Activated CD8-positive, alpha-beta memory T cell treated with anti-CD3 and anti-CD28 coated beads for 4 hours (primary cell): ENCODE measurements at places on chromosomes 7 and 10.

GRCh38 chr7:100396421-100396982, 23.2 kb downstream of the PILRA start:
- no peak for DNase-seq

- no peak for DNase-seq
Observed at GRCh38 chr7:112481833-112482670, 1.3 kb downstream of the LSMEM1 start.

- DNase-seq = no peak
Observed at GRCh38 chr7:94472608-94473007, 37.0 kb upstream of the CASD1 start.

DNA sequence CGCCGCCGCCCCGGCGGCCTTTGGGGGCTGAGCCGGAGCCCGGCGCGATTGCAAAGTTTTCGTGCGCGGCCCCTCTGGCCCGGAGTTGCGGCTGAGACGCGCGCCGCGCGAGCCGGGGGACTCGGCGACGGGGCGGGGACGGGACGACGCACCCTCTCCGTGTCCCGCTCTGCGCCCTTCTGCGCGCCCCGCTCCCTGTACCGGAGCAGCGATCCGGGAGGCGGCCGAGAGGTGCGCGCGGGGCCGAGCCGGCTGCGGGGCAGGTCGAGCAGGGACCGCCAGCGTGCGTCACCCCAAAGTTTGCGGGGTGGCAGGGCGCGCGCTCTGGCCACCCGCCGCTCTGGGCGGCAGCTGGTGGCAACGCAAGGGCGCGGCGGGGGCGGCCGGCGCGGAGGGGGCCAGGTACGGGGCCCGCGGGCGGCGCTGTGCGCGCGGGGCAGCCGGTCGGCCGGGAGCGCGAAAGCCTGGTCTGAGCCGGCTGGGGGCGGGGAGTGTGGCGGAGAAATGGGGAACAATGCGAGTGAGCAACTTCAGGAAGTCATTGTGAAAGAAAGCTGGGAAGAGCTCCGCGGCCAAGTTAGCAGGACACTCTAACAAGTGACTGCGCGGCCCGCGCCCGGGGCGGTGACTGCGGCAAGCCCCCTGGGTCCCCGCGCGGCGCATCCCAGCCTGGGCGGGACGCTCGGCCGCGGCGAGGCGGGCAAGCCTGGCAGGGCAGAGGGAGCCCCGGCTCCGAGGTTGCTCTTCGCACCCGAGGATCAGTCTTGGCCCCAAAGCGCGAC, at the start of gene IKZF1:
TSS of gene IKZF1 (plus strand) at position 588 of the 782 bp plus-strand sequence. CDS start 14,346 bp downstream, outside the sequence.
- DNase-seq = no peak

DNA sequence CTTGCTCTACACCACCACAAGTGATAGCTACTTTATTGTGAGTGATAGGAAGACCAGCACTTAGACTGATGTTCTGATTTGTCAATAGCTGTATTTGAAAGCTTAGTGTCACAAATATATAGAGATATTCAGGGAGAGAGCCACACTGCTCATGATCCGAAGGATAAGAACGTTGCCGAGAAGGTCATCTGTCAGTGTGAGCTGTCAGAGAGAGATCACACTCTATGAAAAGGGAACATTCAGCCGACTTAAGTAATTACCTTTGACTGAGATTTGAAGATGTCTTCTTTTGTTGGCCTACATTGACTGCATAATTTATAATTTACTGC, 322.6 kb downstream of the TFEC start:
- no peak for DNase-seq

DNA sequence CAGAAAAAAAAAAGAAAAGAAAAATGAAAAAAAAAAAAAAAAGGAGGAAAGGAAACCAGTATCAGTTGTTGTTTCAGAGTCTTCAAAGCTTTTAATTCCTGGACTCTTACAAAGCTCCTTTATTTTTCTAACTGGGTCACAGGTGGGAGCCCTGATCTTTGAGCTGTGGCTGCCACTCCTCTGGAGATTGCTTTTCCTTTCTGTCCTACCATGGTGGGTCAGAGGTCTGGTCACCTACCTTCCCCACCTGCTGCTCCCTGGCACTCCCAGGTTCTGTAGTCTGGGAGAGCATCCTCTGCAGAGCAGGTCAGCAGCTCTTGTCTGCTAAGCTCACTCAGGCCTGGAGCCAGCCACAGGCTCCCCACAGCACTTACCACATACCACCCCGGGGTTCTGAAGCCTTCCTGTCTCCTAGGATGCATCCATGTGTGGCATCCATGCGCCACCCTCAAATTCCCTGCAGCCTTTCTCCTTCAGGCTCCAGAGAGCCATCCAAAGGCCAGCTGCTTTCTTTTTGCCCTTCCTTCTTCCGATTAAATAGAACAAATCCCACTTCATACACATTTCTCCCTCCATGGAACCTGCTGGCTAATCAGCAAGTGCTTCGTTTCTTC, 73.2 kb upstream of the TPK1 start:
- no peak for DNase-seq

DNA sequence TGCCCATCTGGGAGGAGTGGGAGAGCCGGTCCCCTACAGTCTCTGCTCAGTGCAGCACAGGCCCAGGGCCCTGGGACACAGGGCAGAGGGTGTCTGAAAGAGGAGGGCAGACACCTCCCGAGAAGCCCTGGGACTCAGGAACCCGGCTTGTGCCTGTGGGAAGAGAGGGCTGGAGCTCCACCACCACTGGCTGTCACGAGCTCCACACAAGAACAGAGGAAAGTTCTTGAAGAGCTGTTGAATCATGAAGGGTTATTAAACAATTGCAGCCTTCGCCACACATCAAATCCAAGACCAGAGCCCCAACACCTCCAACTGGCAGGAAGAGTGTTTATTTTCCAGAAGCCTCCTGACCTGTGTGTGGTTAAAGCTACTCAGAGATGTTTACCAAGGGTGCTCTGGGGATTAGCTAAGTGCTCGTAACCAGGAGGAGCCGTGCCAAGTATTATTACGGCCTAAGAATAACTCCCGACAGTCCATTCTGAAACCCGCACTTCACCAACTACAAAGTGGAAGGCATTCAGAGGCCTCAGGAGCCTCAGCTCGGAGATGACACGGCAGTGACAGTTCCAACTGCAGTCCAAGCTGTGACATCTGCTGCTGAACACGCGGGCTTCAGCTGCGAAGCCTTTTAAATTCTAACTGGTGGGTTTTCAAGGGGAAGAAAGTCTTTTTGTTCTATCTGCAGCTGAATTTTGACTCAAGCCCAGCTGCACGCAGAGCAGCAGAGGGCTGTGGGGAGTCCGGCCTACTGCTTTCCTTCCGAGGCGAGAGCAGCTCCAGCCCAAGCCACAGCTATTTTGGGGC, 75.1 kb downstream of the MAD1L1 start:
- DNase-seq = no peak

- no peak for DNase-seq
Observed at GRCh38 chr7:151711906-151712809, 164.8 kb downstream of the PRKAG2 start.

DNA sequence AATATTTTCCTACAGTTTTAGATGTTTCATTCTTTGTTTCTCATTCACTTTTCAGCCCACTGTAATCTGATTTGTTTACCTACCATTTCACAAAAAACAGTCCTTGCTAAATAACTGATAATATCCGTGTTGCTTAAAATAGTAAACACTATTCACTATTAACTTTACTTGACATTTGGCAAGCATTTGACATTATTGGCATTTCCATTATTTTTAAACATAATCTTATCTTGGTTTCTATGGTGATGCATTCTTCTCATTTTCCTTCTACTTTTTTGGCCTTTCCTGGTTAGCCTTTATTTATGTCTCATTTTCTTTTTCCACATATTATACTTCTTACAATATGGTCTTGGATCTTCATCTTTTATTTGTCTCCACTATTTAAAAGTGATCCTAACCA, 715.3 kb downstream of the DNAJB9 start:
- DNase-seq = no peak

- DNase-seq = no peak
Observed at GRCh38 chr7:145644426-145645134, 472.0 kb upstream of the CNTNAP2 start.

DNA sequence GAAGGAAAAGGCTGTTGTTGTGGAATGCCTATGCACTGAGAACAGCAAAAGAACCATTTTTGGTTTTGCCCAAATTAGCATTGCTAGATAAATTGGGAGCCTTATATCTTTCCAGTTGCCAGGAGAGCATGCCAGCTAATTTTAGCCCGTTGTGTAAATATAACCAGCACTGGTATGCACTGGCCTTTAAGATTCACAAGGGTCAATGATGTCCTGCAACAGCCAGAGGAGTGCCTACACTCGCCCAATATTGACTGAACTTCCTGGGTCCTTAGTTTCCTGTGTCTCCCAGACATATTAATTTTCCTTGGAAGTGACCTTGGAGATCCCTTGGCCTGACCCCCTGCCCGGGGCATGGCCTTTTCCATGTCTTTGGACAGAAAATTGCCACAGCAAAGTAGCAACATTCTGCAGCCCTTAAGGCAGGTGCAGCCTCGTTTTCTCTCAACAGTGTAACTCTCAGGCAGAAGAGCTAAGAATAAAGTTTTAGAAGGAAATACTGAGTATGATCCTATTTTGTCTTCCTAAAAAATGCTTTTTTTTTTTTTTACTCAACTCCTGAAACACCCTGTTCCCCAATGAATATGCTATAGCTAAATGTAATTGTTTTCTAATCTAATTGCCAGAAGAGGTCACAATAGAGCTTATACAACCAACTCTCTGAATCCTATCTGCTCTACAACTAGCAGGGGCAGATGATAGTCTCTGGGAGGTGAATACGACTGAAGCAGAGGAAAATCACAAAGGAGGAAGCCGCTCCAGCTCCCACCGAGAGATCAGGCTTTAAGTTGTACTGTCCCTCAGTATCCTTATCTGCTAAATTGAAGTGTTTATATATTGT, 131.9 kb upstream of the PCGF5 start:
- no peak for DNase-seq

GRCh38 chr10:128053356-128053755, 72.9 kb downstream of the MKI67 start:
- DNase-seq = no peak

- no peak for DNase-seq
Observed at GRCh38 chr7:26531926-26532325, 240.3 kb downstream of the SNX10 start.

DNA sequence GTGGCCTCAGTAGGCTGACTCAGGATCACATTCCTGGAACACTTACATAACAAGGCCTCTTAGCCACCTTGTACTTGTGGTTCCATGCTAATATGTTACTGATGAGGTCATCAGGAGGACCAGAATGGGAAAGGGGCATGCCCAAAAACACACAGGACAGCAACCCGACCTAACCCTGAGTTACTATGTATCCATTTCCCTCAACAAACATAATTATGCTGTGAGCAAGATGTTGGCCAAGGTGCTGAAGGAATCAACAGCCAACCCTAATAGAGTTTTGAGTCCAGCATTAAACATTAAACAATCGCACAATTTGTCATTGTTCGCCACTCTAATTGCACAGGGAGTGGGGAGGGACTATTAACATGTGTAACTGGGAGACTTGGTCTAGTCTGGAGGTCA, 129.4 kb downstream of the PLPP4 start:
- DNase-seq = no peak

- no peak for DNase-seq
Observed at GRCh38 chr10:131915990-131916766, 15.4 kb downstream of the PPP2R2D start.

DNA sequence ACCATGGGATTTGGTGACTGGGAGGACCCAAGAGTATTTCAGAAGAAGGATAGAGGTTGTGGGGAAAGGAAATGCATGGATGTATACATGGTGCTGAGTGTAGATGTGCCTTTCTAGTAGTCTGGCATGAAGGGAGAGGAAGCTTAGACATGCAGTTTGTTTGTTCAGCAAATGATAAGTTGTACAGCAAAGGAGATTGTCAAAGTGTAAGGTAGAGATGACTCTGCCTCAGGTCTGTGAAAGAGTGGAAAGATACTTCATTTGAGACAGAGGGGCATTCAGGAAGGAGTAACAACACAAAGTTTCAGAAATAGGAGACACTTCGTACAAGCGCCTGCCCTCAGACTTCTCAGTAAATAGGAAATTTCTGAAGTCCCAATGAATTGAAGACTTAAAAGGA, 152.3 kb downstream of the CELF2 start:
- no peak for DNase-seq

GRCh38 chr10:21385996-21386585, 139.4 kb downstream of the SKIDA1 start:
- no peak for DNase-seq

GRCh38 chr10:31134311-31134952, 102.8 kb upstream of the ZNF438 start:
- DNase-seq = no peak

DNA sequence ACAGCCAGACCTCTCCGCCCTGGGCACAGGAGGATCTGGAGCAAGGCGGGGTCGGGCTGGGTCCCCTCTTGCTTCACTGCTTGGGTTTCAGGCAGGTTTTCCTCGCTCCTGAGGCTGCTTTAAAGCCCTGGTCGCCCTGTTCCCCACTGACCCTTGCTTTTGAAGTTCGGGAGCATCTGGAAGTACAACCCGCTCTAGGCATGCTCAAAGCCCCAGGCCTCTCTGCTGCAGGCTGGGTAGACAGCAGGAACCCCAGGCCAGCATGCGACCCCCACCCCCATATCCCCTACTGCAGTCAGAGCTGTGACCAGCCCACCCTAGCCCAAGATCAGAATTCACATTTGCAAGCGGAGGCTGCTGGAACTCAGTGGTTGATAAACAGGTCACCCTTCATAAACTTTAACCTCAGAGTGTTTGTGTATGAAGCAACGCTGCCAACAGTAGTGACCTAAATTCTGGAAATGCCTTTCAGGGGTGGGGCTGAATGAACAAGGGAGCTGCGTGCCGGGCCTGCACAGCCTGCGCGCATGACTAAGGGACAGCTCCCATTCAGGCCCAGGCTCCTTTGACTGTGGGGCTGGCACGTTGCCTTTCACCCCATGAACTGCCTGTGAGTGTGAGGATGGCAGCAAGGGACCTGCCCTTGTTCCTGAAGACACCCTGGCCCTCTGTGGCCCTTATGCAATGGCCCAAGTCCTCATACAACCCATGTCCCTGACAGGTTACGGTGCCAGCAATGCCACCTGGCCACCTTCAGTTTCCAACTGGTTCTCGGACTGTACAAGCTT, 52.5 kb downstream of the PROSER2 start:
- no peak for DNase-seq

DNA sequence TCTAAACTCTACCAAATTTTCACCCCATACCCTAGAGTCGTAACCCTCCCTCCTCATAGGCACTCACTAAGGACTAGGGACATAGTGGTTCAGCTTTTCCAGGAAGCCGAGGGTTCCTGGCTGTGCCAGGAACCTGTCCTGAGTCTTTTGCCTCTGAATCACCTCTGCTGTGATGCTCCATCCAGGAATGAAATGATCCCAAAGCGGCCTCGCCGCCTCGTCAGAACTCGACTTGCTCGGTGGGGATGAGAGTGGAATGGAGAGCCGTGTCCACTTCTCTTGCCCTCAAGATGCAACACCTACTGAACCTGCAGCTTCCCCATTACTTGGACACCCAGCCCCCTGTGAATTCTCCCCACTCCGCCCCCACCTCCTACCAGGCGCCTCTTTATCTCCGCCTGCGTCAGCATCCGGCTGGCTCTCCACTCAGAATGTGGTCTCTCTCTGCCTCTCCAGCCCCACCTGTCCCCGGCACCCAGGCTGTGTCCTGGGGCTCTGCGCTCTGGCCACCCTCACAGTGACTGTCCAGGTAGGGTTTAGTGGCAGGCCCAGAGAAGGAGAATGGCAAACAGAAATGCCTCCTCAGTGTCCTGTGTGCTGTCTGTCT, 366.1 kb upstream of the ZNF32 start:
- DNase-seq = no peak
